ENCODE measurements at places on chromosomes 2 and 18. TPM values are rescaled to one million over a fixed set of nuclear protein-coding genes. Genes with fewer than 3 reads are reported as not detected.

CASP10 gene
- total RNA-seq = 8.1 TPM

DNA sequence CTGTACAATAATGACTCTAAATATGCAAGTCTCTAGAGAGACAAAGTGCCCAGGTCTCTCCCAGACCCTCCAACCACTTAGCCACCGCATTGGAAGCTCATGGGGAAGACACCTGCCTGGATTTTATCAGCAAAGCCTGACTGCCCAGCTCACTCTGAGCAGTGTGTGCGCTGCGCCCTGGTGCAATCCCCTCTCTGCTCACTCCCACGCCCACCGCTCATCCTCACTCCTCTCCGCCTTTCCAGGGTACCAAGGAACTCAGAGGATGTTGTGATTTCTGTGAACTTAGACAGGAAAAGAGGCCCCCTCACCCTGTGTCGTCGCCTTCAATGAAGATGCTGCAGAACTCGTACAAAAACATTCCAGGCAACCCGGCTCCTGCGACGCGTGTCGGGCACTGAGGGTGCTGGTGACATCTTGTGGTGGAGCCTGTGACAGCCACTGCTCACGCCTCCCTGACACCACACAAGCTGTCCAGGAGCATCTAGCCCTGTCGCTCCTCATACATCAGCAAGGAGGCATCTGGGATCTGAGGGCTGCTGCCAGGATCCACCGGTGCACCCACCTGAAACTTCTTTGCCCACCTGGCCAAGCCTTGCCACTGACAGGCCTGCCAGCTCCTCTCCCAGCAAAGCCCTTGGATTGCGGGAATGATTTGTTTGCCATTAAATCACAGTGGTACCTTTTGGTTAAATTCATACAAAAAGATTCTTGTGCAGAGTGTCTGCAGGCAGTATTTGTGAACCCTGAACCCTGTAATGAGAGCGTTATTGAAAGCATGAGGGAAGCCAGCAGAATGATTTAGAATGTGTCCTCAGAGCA, 220.4 kb downstream of the ZNF516 start:
- DNase-seq = no peak
- no peak overlapping the region for H3K4me3 ChIP-seq
- H3K4me1 ChIP-seq = no peaks in the 10 kb centered on the region
- H3K27ac ChIP-seq = no peak overlapping the region
- H3K27me3 ChIP-seq = no peaks in the 10 kb centered on the region

DNA sequence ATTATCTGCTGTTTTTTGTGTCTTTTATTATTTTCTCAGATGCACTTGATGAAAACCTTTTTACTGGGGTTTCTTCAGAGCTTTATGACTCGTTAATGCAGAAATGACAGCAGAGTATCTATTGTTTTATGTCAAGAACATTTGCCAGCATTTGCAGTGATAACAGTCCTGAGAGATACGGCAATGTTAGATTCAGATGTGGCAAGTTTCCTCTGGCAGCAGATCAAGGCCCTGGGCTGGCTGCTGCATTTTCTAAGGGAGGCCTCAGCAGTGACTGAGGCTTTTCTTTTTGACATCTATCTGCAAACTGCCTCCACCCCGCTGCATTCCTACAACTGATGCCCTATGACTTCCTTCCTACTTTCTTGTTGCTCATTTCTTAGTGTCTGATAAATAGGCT, 40.2 kb downstream of the EFEMP1 start:
- H3K27ac ChIP-seq = no peak overlapping the region
- H3K4me1 ChIP-seq = peaks cover 3% of the 10 kb centered on the region
- H3K27me3 ChIP-seq = no peaks in the 10 kb centered on the region
- H3K4me3 ChIP-seq = no peak overlapping the region

- H3K27me3 ChIP-seq = no peaks in the 10 kb centered on the region
- DNase-seq = no peak
- no peaks in the 10 kb centered on the region for H3K4me1 ChIP-seq
- H3K4me3 ChIP-seq = no peak overlapping the region
- no peaks in the 10 kb centered on the region for H3K36me3 ChIP-seq
Measured at GRCh38 chr2:168679081-168679480, 123.4 kb upstream of the NOSTRIN start.

- no peaks in the 10 kb centered on the region for H3K36me3 ChIP-seq
- H3K27ac ChIP-seq = no peak overlapping the region
- no peak overlapping the region for H3K4me3 ChIP-seq
- no peak for DNase-seq
Measured at GRCh38 chr2:73821227-73821626, 7.5 kb upstream of the STAMBP start.

PID1 gene
- 44.8 TPM for total RNA-seq

RESP18 gene
- not detected for total RNA-seq

EFHD1 gene
- 236 TPM for total RNA-seq

- H3K4me1 ChIP-seq = no peaks in the 10 kb centered on the region
- H3K36me3 ChIP-seq = no peaks in the 10 kb centered on the region
- DNase-seq = no peak
- H3K4me3 ChIP-seq = no peak overlapping the region
Measured at GRCh38 chr2:80473796-80474195, 169.2 kb upstream of the LRRTM1 start.

- H3K27ac ChIP-seq = no peak overlapping the region
- H3K36me3 ChIP-seq = no peaks in the 10 kb centered on the region
- no peaks in the 10 kb centered on the region for H3K27me3 ChIP-seq
- H3K4me3 ChIP-seq = no peak overlapping the region
- H3K4me1 ChIP-seq = no peaks in the 10 kb centered on the region
Measured at GRCh38 chr2:79085382-79085781, 2.4 kb downstream of the REG1B start.

DNA sequence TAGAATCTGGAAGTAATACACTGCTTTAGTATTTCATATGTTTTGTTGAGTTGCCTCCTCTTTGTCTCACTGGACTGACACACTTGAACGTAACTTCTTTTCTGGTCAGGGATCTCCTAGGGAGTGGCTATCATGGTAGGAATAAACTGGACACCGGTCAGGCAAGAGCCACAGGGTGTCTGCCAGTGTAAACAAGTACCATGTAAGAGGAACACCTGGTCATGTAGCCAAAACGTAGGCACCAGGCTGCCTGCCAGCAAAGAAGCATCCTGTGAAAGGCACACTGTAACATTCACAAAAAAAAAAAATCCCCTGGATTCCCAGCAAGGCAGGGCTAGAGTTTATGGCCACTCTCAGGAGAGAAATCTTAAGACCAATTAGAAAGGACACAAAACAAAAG, 372.8 kb upstream of the RND3 start:
- no peak for DNase-seq
- H3K36me3 ChIP-seq = no peaks in the 10 kb centered on the region
- H3K4me3 ChIP-seq = no peak overlapping the region

- H3K4me3 ChIP-seq = no peak overlapping the region
- no peaks in the 10 kb centered on the region for H3K36me3 ChIP-seq
- H3K4me1 ChIP-seq = peaks cover 5% of the 10 kb centered on the region
Measured at GRCh38 chr18:55249550-55249949, 290.3 kb upstream of the CCDC68 start.

TMEM178A gene
- total RNA-seq = 2.0 TPM

DNA sequence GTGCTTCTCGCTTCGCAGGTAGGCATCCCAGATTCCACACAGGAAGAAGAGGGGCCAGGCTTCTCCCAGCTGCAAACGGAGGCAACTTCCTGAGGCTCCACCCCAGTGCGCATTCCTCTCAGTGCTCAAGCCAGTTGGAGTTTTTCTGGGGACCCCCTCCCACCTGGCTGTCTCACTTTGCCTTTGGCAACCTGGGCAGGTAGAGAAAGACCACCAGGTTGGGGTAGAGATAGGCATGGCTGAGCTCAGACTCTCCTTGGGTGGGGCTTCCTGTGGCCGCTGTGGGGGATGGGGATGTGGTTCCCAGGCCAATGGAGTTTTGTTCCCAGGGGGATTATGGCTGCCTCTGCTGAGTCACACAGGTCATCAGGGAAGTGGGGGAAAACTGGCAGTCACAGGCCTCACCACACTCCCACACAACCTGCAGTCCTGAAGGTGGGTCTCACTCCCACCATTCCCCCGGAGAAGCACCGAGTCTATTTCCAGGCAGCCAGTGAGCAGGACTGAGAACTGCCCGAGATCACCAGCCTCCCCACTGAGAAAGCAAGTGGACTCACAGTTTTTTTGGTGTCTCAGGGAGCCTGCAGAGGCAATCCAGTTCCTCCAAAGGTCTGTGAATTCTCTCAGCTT, 38.1 kb downstream of the SLC39A10 start:
- DNase-seq = no peak
- no peak overlapping the region for H3K27ac ChIP-seq
- no peak overlapping the region for H3K4me3 ChIP-seq
- no peaks in the 10 kb centered on the region for H3K27me3 ChIP-seq

GRCh38 chr2:134440336-134440909, 186.6 kb downstream of the MGAT5 start:
- H3K4me1 ChIP-seq = no peaks in the 10 kb centered on the region
- DNase-seq = no peak
- no peak overlapping the region for H3K4me3 ChIP-seq
- peaks cover 2% of the 10 kb centered on the region for H3K36me3 ChIP-seq

- no peaks in the 10 kb centered on the region for H3K4me1 ChIP-seq
- no peak overlapping the region for H3K27ac ChIP-seq
- DNase-seq = no peak
- H3K27me3 ChIP-seq = no peaks in the 10 kb centered on the region
- no peak overlapping the region for H3K4me3 ChIP-seq
Measured at GRCh38 chr18:56248610-56249235, 389.7 kb downstream of the TXNL1 start.

FANCL gene
- 28.6 TPM for total RNA-seq

KCNE4 gene
- total RNA-seq = 10.9 TPM

RAB6C gene
- total RNA-seq = not detected

Measured in aorta (tissue), 5 donors.